CD4-positive, CD25-positive, alpha-beta regulatory T cell (primary cell): ENCODE measurements at places on chromosomes 16 and 17. TPM values are rescaled to one million over a fixed set of nuclear protein-coding genes. Genes with fewer than 3 reads are reported as not detected.

GRCh38 chr16:30677931-30678585 lies 19.8 kb downstream of the FBRS start:
- no peak overlapping the region for H3K27ac ChIP-seq
- H3K27me3 ChIP-seq: no peaks in the 10 kb centered on the region
- no peaks in the 10 kb centered on the region for H3K4me1 ChIP-seq
- H3K36me3 ChIP-seq: no peaks in the 10 kb centered on the region

- no peak overlapping the region for H3K27ac ChIP-seq
- DNase-seq: no peak
- no peaks in the 10 kb centered on the region for H3K27me3 ChIP-seq
- H3K36me3 ChIP-seq: no peaks in the 10 kb centered on the region
- no peaks in the 10 kb centered on the region for H3K4me1 ChIP-seq
These were observed 443.6 kb downstream of the WWOX start for GRCh38 chr16:78543023-78543422.

DNA sequence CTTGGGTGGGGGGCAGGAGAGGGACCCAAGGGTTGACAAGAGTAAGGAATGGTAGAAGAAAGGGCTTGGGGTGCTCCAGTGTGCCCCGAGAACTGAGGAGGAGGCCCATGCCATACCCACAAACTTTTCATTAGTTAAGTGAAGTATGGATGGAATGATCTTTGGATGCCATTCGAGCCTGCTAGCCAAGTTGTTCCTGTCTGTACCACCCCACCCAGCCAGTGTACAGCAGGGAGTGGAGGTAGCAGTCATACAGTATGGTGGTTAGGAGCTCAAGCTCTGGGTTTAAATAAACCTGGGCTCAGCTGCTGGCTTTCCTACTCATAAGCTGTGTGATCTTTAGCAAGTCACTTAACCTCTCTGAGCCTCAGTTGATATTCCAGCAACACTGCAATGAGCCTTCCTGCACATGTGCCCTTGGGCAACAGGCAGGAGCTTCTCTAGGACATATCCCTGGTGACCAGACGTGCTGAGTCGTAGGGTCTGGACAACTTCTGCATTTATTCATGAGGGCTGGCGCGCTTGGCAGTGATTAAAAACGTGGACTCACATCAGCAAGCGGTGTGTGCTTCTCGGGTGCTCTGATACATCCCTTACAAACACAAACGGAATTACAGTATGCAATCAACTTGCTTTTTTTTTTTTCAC lies 22.9 kb downstream of the ITPRIPL2 start:
- H3K27me3 ChIP-seq: no peaks in the 10 kb centered on the region
- DNase-seq: no peak
- no peaks in the 10 kb centered on the region for H3K4me1 ChIP-seq
- no peak overlapping the region for H3K27ac ChIP-seq

DNA sequence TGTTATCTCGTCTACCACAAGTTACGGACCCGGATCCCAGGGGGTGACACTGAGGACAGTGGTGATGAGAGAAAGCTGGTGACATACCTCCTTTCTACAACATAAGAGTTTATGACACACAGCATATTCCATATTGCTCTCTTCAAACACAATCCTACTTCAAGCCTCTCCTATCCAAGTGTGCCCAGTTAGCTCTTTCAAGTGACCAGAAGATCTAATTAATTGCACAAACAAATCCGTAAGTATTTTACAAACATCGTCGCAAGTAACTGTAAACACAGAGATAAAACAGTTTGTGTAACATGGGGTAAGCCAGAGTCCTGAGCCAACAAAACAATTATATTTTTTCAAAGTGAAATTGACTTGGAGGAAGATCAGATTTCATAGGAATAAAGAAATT lies 235.0 kb downstream of the CHD9NB start:
- no peaks in the 10 kb centered on the region for H3K27me3 ChIP-seq
- H3K36me3 ChIP-seq: no peaks in the 10 kb centered on the region
- no peak overlapping the region for H3K27ac ChIP-seq
- no peak overlapping the region for H3K4me3 ChIP-seq
- no peaks in the 10 kb centered on the region for H3K4me1 ChIP-seq
- no peak for DNase-seq

DNA sequence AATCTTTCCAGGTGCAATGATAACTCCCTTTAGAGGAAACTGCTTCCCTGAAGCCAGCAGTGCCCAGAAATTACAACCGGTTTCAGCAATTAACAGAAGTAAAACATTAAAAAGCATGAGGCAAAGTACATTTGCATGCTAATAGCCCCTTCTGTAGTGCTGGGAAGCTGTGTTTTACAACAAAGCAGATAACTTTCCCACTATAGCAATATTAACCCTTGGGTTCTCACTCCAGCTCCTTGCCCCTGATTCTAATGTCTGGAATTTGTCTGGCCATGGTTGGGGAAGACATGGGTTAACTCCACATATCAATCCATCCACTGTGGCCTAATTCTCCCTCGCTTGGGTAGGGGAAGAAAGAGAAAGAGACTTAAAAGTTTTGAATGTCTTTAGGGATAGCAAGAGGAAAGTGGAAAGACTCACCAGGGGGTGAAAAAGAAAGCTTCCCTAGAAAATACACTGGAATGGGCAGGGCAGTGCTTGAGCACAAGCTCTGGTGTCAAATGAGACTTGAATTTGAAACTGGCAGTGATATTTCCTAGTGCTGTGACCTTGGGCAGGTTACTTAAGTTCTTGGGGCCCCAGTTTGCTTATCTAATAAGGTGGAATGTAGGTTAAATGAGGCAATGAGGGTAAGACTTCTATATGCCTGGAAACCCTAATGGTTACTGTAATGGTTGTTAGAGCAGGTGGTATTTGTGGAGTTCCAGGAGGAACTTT lies 102.0 kb downstream of the SOX9 start:
- H3K4me3 ChIP-seq: no peak overlapping the region
- H3K27ac ChIP-seq: no peak overlapping the region
- no peak for DNase-seq
- H3K36me3 ChIP-seq: no peaks in the 10 kb centered on the region
- peaks cover 13% of the 10 kb centered on the region for H3K27me3 ChIP-seq
- no peaks in the 10 kb centered on the region for H3K4me1 ChIP-seq

DNA sequence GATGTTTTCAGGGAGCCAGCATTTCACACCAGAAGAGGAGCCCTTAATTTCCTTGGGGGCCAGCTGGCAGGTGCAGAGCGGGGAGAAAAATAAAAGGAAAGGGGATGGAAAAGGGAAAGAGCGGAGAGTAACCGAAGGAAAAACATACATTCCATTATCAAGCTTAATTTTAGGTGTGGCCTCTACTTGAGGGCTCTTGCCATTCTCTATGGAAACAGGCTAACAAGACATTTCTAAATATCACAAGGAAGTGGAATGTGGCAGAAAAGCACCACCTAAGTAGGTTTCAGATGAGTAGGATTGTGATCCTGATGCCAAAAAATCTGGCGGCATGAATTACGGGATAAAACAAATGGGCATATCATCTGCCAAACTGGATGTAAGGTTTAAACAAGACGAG lies 970 bp upstream of the DYNC1LI2 start:
- peaks cover 20% of the 10 kb centered on the region for H3K27me3 ChIP-seq
- peaks cover 28% of the 10 kb centered on the region for H3K4me1 ChIP-seq
- H3K4me3 ChIP-seq: no peak overlapping the region

- H3K27ac ChIP-seq: no peak overlapping the region
- no peaks in the 10 kb centered on the region for H3K27me3 ChIP-seq
- H3K4me3 ChIP-seq: no peak overlapping the region
- H3K4me1 ChIP-seq: no peaks in the 10 kb centered on the region
- DNase-seq: no peak
These were observed 99.3 kb downstream of the NDE1 start for GRCh38 chr16:15749371-15749770.

GRCh38 chr17:76530095-76530723 lies 7.3 kb downstream of the CYGB start:
- H3K36me3 ChIP-seq: no peaks in the 10 kb centered on the region
- H3K27me3 ChIP-seq: no peaks in the 10 kb centered on the region
- DNase-seq: no peak
- H3K4me1 ChIP-seq: peaks cover 20% of the 10 kb centered on the region

DNA sequence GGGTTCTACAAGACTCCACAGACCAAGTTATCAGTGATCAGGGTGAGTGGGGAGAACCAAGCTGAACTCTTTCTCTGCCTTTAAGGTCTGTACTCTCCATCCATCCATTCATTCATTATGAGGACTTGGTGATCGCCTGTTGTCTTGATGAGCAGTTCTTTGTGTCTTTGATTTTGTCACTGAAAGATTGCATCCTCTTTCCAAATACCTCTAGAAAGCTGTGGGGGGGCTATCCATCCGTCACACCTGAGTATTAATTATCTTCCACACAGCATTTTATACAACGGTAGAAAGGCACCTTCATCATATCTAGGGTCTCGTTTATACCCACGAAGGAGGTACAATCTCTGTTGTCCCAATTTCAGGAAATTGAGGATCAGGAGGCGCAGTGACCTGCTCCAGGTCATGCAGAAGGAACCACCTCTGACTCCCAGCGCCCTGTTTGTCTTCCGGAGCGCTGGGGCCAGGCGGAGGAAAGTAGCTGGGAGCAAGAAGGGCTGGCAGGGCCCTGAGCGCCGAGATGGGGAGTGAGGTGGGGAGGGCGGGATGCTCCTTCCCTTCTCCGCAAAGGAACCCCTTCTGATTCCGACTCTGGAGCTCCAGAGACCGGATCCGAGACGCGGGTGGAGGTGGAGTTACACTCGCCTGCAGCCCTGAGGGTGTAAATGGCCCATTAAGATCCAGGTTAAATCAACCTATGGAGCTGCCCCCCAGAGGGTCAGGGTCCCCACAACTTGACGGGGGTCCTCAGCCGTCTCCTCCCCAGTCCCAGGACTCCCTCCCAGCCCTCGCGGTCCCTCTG lies 605 bp upstream of the ABAT start:
- no peaks in the 10 kb centered on the region for H3K27me3 ChIP-seq
- peaks cover 18% of the 10 kb centered on the region for H3K4me1 ChIP-seq
- H3K36me3 ChIP-seq: no peaks in the 10 kb centered on the region
- peak overlapping the region; percentile 36 for H3K27ac ChIP-seq
- peak overlapping the region; percentile 65 for H3K4me3 ChIP-seq

DNA sequence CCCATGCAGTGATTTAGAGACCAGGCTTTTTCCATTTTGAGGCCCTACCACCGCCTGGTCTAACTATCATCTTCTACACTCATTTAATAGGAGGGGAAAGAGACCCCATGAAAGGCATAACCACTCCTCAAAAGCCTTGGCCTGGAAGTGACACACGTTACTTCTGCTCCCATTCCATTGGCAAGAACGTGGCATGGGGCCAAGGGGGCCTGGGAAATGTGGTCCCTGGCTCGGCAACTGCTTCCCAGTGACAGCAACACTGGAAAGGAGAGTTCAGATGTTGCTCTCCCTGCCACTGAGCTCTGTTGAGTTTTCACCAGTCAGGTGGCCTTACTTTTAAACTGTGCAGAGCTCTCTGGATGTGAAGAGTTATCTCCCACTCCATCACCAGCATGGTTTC lies 45.2 kb upstream of the MAP3K14 start:
- no peak overlapping the region for H3K27ac ChIP-seq
- no peak overlapping the region for H3K4me3 ChIP-seq
- no peaks in the 10 kb centered on the region for H3K36me3 ChIP-seq
- H3K4me1 ChIP-seq: no peaks in the 10 kb centered on the region
- no peak for DNase-seq
- H3K27me3 ChIP-seq: peaks cover 7% of the 10 kb centered on the region

GRCh38 chr16:14667347-14668266 lies 26.5 kb downstream of the PLA2G10 start:
- no peaks in the 10 kb centered on the region for H3K4me1 ChIP-seq
- no peak overlapping the region for H3K4me3 ChIP-seq
- H3K36me3 ChIP-seq: peaks cover 52% of the 10 kb centered on the region
- no peak overlapping the region for H3K27ac ChIP-seq
- DNase-seq: no peak
- H3K27me3 ChIP-seq: no peaks in the 10 kb centered on the region

DNA sequence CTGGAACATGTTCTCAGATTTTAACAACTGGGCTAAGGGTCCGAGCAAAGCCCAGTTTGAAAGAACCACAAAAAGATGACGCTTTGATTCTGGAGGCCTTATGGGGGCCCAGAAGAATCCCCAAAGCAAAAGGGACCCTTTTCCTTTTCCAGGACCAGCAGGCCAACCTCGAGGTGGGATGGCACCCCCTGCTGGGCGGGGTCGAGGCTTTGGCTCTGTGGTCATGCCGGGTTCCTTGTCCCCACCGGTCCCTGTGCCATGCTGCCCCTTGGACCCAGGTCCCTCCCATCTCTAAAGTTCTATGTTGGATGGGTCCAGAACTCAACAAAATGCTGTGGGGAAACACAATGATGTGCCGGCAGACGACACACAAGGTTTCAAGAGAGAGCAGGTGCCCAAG lies 30.9 kb downstream of the TMEM204 start:
- DNase-seq: no peak
- no peaks in the 10 kb centered on the region for H3K27me3 ChIP-seq
- no peak overlapping the region for H3K27ac ChIP-seq
- no peaks in the 10 kb centered on the region for H3K36me3 ChIP-seq
- no peak overlapping the region for H3K4me3 ChIP-seq

GRCh38 chr16:49800876-49801275 lies 55.0 kb downstream of the ZNF423 start:
- H3K4me3 ChIP-seq: no peak overlapping the region
- H3K4me1 ChIP-seq: no peaks in the 10 kb centered on the region
- H3K27me3 ChIP-seq: no peaks in the 10 kb centered on the region
- H3K27ac ChIP-seq: no peak overlapping the region
- no peak for DNase-seq

DNA sequence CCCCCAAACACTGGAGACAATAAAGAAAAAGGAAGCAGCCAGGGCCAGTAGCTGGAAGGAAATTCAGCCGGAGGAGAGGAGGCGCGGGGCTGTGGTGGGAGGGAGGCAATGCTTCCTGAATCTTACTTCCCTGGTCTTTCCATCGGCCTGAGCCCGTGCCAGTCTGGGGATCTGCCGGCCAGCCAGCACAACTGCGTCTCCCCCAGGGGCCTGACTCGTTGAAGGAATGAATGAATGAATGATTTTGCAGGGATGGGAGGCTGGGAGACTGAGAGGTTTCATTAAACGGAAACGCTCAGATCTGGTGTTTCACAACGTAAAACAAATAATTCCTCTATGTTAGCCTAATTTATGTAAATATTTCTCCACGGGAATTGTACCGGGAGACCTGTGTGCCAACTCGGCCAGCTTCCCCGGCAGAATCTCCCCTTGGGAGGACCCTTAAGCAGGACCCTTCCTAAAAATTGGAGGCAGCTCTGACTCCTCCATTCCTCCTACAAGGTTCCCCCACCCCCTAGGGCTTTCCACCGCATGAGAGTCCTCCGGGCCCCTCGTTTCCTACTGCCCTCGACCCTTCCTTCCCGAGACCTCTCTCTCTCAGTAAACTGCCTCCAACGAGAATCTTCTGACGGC lies 1.3 kb upstream of the BAIAP2 start:
- H3K27me3 ChIP-seq: no peaks in the 10 kb centered on the region
- no peak for DNase-seq
- H3K36me3 ChIP-seq: no peaks in the 10 kb centered on the region
- H3K4me1 ChIP-seq: peaks cover 18% of the 10 kb centered on the region
- H3K27ac ChIP-seq: no peak overlapping the region

The RRAD gene
- total RNA-seq: 0.35 TPM

The TBC1D3K gene
- total RNA-seq: not detected

The MT1A gene
- total RNA-seq: not detected

The FOXN1 gene
- not detected for total RNA-seq

The CES5A gene
- total RNA-seq: not detected

The PKMYT1 gene
- total RNA-seq: 5.7 TPM

The KRT24 gene
- total RNA-seq: not detected
